ENCODE measurements at places on chromosomes 16 and 17.

DNA sequence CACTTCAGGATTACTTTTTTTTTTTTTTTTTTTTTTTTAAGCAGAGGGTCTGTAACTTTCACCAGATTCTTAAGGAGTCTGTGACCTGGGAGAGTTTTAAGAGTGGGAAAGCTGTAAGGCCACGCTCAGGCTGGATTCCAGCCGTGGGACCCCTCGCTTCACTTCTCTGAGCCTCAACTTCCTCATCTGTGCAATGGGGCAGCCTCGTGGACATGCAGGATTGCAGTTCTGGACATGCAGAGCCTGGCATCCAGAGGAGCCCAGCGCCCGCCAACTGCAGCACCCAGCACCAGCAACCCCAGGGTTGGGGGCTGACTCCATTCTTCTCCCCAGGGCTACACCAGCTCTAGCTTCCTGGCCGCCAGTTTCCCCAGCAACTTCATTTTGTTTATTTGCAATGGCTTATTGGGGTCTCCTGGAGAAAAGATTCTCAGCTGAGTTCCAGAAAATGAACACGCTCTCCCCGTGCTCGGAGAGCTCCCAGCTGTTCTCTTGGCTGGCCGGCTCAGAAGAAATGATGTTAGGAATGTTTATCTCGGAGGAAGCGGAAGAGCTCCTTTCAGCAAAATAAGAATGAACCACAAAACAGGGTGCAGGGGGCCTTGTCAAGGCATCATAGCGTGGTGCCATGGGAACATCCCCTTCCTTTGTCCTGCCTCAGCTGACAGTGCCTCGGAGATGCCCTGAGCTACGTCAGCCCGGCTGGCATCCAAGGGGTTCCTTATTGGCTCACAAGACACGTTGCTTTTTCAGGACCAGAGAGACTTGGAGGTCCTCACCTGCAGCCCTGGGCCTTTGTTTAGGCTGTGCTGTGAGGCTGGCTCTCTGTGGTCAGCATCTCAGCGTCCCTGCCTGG is 22.9 kb upstream of the ZCCHC14 start:
- DNase-seq: peak; percentile 57

- no peak for DNase-seq
These were observed 2.6 kb downstream of the HNF1B start for GRCh38 chr17:37742116-37742761.

GRCh38 chr17:50100921-50101345 is 5.8 kb downstream of the PDK2 start:
- DNase-seq: no peak

DNA sequence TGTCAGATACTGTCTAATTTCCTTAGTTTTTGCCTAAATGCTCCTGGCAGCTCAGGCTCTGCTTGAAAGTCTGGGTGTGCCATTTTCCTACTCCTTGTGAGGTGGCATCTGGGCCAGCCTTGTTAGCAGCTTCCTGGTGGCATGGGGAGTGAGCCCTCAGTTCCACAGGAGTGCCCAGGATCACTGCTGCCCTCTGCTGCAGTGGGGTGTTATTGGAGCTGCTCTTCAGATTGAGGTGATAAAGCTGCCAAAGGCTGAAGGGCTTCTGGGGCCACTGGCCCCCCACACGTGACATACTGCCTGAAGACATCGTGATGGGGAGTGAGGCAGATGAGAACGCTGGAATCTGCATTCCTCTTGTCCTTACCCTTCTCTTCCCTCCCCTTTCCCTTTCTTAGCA is 27.4 kb downstream of the CEP95 start:
- no peak for DNase-seq

DNA sequence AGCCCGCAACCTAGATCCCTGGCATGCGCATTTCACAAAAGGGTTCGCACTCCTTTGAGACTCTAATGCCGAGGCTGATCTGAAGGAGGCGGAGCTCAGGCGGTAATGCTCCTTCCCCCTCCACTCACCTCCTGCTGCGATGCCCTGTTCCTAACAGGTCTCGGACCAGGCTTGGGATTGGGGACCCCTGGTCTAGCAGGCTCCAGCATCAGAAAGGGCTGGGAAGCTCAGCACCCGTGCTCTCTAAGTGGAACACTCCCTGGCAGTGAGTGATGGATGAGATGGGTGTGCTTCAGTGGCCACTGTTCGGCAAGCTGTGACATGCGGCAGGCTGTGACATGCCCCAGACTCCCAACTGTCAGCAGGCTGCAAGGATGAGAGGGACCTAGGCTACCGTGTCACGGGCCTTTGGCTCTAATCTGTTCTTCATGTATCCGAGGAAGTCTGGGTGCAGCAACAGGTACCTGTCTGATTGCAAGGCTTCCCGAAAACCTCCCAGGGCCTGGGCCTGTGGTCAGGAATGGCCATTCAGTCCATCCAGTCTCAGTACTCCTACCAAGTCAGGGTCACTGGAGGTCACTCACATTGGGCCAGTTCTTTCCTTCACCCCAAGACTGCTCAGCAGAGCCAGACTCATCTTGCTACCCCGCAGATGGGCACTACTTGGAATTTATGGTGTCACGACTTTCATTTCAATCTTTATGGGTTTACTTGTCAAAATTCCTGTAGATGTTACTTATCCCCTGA is 1.3 kb upstream of the ST6GALNAC2 start:
- DNase-seq: no peak

DNA sequence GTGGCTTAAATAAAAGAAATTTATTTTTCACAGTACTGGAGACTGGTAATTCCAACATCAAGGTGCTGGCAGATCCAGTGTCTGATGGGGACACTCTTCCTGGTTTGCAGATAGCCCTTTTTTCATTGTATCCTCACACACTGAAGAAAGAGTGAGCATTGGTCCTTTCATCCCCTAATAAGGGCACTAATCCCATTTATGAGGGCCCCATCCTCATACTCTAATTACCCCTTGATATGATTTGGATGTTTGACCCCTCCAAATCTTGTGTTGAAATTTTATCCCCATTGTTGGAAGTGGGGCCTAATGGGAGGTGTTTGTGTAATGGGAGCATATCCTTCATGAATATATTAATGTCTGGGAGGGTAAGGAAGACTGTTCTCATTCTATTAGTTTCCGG is 9.4 kb upstream of the FAM20A start:
- DNase-seq: no peak

DNA sequence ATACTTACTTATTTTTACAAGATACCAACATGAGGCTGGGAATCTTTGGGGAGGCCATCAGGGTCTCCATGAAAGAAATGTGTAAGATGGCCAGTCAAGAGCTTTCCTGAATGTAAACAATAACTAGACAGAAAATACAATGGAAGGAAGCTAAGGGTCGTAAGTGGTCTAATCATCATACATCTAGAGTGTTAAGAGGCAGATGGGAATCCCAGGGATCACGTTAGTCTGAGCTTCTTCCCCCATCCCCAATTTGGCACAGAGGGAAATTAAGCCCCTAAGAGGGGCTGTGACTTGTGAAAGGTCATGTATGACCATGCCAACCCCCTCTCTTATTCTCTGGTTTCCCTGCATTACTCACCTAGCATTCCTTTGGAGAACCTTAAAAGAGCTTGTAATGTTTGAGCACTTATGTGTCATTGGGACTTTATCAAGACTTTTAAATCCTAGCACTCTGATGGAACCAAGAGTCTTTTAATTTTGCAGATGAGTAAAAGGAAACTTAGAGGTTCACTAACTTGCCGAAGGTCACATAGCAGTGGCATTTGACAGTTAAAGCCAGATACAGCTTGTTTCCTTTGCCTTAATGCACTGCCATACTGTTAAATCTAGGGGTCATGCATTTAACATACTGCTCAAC is 46.1 kb downstream of the DCUN1D3 start:
- no peak for DNase-seq

GRCh38 chr17:28072936-28073533 is 30.6 kb downstream of the NLK start:
- no peak for DNase-seq

- DNase-seq: no peak
These were observed 15.8 kb downstream of the CDH16 start for GRCh38 chr16:66902648-66903543.

GRCh38 chr16:11774065-11774626 is 22.9 kb downstream of the ZC3H7A start:
- DNase-seq: no peak

GRCh38 chr16:21663889-21664647 is at the start of gene OTOA:
Gene OTOA, plus strand, starts transcription at chr16:21663968. Its CDS starts 14,547 bp downstream, at chr16:21678515.
- no peak for DNase-seq

DNA sequence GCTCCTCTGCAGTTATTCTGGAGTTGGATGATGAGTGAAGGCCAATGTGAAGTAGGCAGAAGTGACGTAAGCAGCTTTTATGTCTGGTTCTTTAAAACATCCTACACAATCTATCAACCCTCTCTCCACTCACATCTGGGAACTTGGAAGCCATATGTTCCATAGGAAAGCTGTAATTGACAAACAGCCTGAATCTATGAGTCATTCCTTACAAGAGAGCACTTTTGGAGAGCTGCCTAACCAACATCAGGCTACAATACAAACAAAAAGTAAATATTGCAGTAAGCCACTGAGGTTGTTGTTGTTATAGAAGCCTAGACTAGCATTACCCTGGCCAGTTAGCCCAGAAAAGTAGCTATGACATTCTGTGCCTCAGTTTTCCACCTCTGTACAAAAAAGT is 5.9 kb downstream of the CCL7 start:
- DNase-seq: no peak

DNA sequence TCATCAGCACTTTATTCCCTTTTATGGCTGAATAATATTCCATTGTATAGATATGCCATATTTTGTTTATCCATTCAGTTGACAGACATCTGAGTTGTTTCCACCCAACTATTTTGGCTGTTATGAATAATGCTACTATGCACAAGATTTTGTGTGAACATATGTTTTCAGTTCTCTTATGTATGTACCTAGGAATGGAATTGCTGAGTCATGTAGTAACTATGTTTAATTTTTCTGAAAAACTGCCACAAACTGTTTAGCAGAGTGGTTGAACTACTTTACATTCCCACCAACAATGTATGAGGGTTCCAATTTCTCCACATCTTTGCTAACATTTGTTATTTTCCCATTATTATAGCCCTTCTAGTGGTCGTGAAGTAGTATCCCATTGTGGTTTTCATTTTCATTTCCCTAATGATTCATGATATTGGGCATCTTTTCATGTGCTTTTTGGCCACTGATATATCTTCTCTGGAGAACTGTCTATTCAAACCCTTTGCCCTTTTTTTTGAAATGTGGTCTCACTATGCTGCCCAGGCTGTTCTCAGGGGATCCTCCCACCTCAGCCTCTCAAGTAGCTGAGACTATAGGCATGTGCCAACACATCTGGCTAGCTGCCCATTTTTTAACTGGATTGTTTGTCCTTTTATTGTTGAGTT is 26.3 kb downstream of the SMURF2 start:
- no peak for DNase-seq

GRCh38 chr17:41725134-41725533 is 9.3 kb downstream of the HAP1 start:
- DNase-seq: no peak

DNA sequence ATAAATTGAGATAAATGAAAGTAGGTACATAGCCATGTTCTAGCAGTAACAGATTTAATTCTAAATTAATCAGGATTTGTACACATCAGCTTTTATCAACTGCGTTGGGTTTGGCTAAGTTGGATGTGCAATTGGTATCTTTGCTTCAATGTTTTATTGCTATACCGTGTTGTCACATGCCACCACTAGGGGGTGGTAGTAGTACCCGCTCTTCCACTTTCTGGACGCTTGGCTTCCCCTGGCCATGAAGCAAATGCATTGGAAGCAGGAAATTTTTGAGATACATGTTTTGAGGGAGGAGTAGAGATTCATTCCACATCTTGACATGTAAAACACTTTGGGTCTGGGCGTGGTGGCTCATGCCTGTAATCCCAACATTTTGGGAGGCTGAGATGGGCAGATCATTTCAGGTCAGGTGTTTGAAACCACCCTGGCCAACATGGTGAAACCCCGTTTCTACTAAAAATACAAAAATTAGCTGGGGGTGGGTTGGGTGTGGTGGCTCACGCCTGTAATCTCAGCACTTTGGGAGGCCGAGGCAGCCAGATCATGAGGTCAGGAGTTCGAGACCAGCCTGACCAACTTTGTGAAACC is 58.6 kb downstream of the EMP2 start:
- no peak for DNase-seq

DNA sequence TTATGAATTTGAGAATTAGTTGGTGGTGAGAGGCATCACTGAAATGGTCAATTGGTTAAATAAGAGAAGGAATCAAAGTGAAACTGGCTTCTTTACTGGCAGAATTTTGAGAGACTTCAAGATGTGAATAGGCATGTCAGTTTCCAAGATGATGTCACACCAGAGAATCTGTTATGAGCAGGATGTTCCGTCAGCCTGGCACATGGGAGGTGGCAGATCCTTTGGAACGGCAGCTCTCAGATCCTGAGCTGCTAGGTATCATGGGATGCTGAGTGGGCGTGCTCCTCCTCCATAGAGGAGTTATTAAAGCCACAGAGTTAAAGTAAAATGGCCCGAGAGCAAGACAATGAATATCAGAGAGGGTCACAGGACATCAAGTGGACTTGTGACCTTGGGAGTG is 444.3 kb upstream of the HSBP1 start:
- no peak for DNase-seq

GRCh38 chr16:26133416-26134093 is 441.8 kb downstream of the HS3ST4 start:
- no peak for DNase-seq

All from urinary bladder (tissue), 4 donors.